Jurkat, Clone E6-1 (cell line): ENCODE measurements at places on chromosomes 12 and 14.

DNA sequence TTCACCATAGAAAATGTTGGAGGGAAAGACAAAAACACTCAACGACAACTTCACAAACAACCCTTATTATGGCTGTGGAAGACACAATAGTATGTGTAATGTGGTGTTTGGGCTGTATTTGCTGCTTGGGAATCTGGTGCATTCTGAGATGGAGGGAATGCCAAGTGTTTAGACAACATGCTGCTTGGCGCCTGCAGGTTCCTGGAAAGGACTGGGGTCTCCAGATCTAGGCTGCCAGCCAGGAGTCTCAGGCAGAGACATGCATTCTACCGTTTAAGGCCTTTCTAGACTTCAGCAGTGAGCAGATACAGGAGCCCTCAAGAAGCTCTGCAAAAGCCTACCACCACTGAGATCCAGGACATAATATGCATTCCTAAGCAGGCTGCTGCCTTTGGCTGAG lies 418.7 kb downstream of the NRXN3 start:
- no peak for DNase-seq

DNA sequence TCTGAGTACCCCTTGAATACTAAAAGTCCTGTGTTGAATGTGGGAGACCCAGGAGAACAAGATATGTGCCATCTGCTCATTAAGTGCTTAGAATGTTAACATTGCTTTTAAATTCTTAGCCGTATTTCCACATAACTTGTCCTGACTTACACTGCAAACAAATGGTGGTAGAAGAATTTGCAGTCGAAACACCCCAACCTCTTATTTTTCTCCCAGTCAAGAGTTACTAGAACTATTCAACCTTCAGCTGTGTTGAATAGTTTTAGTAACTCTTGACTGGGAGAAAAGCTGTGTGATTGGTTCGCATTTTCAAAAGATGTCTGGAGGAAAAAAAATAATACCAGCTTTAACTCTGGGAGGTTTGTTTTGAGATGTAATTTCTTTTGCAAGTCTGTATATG lies 7.6 kb upstream of the SPX start:
- DNase-seq, result no peak

- no peak for DNase-seq
Measured at GRCh38 chr12:11798006-11798708, 148.7 kb downstream of the ETV6 start.

GRCh38 chr12:123396954-123397353 lies 13.0 kb downstream of the KMT5A start:
- no peak for DNase-seq

GRCh38 chr12:26274441-26275312 lies 79.3 kb downstream of the SSPN start:
- no peak for DNase-seq

DNA sequence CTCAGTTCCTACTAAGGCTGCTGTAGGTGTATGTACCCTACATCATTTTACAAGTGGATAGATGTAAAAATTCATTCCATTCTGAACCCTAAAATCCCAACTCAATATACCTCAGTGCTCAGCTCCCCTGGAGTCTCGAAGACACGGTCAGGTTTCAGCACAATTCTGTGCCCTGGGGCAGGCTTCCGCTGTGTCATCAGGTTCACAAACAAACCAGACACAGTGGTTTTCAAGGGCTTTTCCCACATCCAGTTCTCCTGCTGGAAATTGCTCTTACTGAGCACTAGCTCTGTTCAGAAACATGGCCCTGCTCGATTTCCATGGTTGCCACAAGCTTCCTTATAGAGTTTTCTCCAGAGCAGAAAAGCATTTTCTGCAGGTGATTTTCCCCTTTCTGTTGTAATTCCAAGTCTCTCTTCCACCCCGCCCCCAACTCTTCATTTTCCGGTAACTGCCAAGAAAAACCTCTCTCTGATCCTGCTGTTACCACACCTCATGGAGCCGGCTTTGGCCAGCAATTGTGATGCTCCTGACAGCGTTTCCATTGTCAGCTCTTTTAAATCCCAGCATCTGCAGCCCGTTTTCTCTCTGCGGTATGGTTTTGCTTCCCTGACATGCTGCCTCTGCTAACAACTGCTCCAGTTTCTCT lies 483.0 kb upstream of the CCDC196 start:
- DNase-seq, result no peak

DNA sequence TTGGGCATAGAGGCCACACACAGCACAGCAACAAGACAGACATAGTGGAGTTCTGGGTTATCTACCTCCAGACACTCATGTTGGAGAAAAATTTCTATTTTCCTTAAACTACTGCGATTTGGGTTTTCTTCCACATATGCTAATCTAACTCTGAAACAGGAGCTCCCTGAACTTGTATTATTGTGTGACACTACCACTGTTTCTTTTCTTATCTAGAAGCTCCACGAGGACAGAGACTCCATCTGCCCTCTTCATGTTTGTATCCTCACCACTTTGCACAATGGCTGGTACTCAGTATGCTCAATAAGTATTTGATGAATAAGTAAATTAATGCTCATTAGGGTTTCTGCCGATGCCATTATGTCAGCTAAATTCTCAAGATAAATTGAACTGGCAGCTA lies 218.6 kb downstream of the PAX9 start:
- DNase-seq, result no peak

GRCh38 chr14:50528000-50528399 lies 4.4 kb downstream of the MAP4K5 start:
- DNase-seq, result no peak

DNA sequence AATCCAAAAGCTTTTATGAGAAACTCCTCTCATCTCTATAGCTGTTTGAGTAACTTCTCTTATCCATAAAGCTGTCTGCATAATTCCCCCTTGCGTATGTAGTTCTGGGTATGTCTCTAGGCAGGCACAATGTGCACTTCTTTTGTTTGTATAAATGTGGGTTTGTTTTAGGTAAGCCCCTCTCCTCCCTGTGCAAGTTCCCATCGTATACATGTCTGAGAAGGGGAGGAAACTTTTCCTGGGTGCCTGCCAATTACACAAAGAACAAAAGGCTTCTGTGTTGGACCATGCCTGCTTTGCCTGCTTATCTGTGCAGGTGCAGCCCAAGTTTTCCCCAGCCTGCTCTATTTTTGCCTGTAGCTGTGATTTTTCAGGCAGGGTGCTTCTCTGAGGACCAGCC lies 96.7 kb downstream of the CCER1 start:
- no peak for DNase-seq

DNA sequence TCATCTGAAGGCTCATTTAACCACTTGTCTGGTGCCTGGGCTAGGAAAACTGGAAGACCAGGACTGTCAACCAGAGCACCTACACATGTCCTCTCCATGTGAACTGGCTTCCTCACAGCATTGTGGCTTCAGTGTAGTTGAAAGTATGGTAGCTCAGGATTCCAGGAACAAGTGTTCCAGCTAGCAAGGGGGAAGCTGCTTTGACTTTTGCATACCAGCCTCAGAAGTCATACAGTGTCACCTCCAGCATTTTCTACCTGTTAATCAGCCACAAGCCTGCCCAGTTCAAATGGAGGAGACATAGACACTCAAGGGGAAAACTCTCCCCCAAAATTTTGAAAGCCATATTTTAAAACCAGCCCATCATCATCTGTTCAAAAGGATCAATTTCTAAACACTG lies 212.8 kb upstream of the CAND1 start:
- DNase-seq, result no peak

- no peak for DNase-seq
Measured at GRCh38 chr12:113374823-113375428, 16.5 kb downstream of the PLBD2 start.

- no peak for DNase-seq
Measured at GRCh38 chr14:61742371-61742770, 19.8 kb upstream of the SNAPC1 start.

DNA sequence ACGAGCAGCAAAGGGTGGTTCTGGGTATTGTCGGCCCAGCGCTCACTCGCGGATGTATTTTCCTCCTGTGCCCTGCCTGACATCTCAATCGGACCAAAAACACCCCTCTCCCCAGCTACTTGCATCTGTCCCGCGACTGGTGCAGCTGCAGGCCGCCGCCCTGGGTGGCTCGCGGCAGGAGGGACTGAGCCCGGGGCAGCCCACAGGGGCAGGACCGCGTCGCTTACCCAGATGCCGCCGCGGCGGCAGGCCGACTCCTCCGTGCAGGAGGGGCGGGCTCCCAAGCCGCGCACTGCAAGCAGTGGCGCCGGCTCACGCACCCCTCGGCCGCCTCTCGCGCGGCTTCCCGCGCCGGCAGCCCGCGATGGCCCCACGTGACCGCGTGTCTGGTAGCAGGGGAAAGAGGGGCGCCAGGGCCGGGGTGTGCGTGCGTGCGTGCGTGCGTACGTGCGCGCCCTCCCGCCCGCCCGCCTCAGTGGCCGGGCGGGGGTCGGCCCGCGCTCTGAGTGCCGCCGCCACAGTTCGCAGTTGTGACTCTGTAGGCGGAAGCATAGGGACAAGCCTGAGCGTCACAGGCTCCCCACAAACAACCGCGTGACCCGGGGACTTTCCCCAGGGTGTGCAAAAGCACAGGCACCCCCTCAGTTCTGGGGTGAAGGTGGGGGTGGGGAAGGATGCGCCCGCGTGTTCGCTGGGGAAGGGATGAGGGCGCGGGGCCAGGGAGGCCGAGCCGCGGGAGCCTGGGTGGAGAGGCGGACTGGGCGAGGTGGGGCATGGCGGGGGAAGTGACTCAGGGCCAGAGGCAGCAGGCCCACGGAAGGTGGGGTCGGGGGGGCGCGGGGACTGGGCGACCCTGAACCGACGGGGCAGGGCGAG lies at the start of gene ZBTB25:
TSS of gene ZBTB25 (minus strand) at position 405 of the 876 bp plus-strand sequence. CDS start 13,305 bp downstream, outside the sequence.
- DNase-seq, result peak; percentile 94

- peak; percentile 85 for DNase-seq
Measured at GRCh38 chr12:116672842-116673516, 64.9 kb downstream of the SPRING1 start.

- no peak for DNase-seq
Measured at GRCh38 chr12:108477055-108477880, 37.8 kb upstream of the FICD start.

DNA sequence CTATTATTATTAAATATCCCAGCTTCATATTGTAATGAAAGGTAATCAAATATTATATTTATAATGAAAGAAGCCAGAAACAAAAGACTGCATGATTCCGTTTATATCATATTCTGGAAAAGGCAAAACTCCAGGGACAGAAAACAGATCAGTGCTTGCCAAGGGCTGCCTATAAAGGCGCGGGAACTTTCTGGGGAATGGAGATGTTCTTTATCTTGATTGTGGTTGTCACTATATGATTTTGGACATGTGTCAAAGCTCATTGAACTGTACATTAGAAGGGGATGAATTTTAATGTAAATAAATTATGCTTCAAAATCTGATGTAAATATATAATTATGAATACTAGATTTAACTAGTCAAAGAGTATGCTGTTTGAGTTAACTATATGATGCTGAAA lies 115.4 kb upstream of the KRAS start:
- DNase-seq, result no peak

DNA sequence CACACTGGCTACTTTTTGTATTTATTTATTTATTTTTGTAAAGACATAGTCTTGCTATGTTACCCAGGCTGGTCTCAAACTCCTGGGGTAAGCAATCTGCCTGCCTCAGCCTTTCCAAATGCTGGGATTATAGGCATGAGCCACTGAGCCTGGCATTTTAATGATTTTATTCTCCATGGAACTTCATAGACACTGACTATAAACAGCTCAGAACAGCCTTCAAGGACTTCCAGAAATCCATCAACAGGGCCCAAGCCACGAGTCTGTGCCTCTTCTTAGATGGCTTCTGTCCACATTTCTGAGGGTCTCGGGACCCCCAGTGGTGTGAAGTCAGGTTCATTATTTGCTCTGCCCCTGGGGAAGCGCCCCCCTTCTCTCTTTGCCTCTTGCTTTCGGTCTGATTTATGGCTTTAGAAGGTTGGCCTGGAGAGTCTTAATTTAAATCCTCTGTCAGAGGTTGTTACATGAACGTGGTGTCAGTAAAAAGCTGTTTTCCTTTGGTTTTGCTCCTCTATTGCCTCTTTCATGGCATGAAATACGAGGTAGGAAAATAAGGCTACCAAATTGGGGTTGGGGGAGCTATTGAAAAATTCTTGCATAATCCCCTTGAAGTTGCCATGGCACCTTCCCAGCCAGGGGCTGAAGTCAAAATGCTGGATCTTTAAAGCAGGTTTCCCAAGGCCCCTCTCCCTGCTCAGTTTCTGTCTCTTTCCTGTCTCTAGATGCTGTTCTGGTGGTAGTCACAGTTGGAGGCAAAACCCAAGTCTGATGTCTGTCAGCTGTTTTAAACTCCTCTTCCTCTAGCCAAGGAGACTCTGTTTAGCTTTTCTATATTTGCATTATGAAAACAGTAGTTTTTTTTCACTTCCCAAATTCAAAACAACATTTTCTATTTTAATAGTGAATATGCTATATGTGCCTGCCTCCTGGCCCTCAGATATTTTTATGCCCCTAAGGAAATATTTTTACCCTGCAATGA lies 129.4 kb downstream of the SMOC1 start:
- no peak for DNase-seq

- no peak for DNase-seq
Measured at GRCh38 chr12:26062006-26062405, 62.8 kb downstream of the BHLHE41 start.

DNA sequence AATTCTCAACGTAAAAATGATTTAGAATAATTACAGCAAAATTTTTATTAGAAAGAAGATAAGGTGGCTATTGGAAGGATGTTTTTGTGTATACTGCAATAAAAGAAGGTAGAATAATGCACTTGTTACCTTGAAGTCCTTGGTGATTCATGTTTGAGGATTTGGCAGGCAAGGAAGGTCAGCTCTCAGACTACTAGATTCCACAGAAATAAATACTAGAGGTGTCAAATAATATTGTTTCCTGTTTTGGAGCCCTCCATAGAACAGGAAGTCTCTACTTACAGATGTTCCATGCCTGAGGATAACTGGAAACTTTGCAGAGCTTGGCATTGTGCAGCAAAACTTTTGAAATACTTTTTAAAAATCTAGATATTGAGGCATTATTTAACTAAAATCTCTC lies 284.3 kb upstream of the SYT1 start:
- no peak for DNase-seq

DNA sequence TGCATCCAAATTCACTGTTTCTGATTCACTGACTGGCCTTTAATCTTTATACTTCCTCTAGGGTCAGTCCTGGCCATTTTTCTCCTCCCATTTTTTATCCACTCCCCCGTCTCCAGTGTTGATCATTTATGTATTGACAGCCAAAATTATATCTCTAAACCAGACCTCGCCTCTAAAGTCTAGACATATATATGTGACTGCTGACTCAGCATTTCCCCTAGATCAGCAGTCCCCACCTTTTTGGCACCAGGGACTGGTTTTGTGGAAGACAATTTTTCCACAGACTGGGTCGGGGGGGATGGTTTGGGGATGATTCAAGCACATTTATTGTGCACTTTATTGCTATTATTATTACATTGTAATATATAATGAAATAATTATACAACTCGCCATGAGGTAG lies 88.3 kb upstream of the DAAM1 start:
- no peak for DNase-seq

GRCh38 chr14:95609398-95609990 lies 74.6 kb downstream of the GLRX5 start:
- DNase-seq, result peak; percentile 18

- no peak for DNase-seq
Measured at GRCh38 chr12:98422812-98423211, 92.6 kb upstream of the TMPO start.

DNA sequence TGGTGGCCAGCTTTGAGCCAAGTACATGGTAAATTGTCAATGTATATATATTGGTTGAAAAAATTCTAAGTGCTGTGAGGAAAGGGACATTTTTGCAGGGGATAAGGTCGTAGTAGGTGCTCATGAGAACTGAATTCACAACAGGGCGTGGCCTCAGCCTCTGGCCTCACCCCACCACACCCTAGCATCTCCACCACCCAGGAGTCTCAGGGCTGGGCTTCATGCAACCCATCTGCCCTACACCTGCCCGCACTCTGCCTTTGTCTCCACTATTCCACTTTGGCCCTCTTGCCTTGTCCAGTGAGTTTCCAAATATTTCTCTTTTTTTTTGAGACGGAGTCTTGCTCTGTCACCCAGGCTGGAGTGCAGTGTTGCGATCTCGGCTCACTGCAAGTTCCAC lies 22.1 kb upstream of the AQP2 start:
- DNase-seq, result no peak
